Stromal cell of bone marrow (primary cell): ENCODE measurements at places on chromosomes 3 and 15.

DNA sequence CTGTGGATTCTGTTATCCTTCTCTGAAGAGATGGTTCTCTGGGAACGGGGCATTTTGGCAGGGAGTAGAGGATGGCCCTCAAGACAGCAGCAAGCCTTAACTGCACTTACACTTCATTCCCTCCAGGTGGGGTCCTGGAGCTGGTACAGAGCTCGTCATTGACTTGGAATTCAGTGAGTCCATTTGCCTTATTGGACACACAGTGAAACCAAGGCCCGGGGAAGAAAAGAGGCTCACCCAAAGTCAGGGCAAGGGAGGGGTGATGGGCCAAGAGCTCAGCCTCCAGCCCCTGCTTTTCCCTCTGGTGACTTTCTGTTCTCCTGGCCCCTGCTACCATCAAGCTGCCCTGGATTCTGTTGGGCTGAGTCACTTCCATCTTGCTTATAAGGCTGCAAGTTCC is 125.6 kb downstream of the ETFA start:
- peak; percentile 44 for DNase-seq

DNA sequence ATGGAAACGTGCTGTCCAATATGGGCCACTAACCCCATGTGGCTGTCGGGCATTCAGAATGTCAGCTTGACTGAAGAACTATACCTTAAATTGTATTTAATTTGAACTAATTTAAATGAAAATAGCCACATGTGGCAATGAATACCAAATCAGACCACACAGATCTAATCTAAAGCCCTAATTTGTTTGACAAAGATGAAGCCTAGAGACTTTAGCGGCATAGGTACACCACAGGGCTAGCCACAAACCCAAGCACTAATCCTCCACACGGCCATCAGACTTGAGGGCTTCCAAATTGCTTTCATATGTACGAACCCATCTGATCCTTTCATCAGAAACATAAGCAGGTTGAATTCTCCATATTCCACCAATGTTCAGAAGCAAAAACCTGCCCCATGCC is 81.4 kb downstream of the SHQ1 start:
- no peak for DNase-seq

DNA sequence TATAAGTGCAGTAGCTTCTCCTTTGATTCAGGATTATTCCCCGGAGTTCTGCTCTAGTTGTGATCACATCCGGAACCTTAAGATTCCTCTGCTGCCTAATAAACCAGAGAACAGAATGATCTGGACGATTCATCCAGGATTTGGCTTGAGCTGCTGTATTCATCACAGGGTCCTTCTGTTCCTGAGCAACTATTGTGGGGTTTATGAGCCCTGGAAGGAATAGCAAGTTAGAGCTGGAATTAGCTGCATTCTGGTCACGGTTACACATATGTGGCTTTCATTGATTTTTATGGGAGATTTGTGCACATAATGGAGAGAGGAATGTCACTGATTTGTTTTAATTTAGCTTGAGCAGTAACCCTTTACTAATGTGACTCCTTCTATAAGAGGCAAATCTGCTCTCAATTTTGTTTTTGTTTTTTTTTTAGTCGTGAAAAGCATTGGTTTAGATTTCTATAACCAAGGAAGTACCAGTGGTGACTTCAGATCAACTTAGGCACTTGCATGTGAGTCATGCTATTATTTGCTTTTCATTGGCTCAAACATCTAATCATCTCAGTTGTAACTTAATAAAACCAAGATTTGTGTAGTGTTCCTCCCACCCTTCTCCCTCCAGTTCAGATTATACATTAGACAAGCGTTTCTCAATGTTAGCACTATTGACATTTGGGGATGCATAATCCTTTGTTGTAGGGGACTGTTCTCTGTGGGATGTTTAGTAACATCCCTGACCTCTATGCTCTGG is 148.5 kb downstream of the OTOL1 start:
- DNase-seq, result no peak

DNA sequence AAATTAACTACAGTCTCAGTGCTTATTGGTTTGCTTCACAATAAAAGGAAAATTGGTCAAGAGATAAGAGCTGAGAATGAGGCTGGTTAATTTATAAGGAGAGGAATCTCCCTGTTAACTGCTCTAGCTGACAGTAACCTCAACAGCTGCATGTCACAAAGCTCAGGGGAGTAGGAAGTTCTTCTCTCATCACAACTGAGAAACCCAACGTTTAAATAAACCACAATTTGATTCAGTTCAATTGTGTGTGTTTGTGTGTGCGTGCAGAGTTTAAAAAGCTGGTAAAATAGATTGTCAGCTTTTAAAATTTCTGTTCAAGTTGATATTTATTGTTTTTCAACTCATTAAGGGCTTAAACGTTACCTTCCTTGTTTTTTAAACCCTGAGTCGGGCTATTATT is 3.5 kb upstream of the TGFBR2 start:
- no peak for DNase-seq

DNA sequence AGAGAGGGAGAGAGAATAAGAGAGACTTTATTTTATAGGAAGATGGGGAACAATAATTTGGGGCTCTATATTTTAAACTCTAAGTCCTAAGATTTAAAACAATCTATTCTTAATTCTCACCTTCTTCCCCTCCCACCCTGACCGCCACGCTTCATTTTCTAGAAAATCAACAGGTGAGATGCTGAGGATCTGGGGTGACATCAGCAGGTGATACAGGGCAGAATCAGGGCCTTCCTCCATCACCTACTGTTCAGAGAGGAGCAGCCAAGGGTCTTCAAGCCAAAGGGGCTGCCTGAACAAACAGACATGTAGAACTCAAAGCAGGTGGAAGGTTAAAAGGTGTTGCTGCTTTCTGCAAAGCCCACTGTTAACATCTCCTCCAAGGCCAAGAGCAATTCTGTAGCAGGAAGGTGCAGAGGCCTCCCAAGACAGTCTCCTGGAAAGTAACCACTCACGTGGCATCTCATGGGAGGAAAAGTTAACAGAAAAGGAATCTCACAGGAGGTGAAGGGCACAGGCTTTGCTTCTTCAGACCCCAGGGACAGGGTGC is 183.6 kb upstream of the TLE3 start:
- no peak for DNase-seq

DNA sequence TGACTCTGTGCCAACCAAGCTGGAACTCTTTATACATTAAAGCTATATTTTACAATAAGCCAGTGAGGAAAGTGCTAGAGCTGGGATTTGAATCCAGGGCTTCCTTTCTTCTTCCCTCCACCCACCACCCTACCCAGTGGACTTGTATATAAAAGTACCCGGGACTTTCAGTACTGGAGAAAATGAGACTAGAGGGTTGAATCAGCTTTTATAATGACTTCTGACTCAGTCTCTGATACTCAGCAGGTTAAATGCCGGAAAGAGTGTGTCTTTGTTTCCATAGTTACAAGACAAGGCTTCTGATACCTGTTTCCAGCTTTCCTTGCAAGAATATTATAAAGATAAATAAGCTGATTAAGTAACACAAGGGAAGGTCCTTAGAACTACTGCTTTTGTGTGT is 80.9 kb downstream of the FRMD4B start:
- no peak for DNase-seq

DNA sequence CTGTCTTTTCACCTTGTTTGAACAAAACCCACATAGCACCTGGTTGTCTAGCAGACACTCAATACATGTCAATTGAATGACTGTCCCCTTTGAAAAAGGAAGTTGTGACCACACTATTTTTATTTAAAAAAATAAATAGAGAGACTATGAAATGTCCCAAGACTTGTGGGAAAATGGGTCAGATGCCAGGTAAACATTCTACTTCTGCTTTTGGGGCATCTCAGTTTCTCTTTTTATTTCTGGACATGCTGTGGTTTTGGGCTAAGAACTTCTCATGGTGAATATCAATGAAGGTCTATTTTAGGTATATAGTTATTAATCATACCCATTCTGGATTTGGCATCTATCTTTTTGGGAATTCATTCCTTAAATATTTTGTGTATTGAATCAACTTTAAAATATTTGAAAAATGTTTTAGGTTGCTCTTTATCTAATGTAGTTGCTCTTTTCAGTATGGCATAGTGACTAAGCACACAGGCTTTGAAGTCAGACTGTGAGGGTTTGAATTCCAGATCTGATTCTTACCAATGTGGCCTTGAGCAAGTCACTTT is 4.4 kb downstream of the TMEM45A start:
- DNase-seq, result no peak

- DNase-seq, result no peak
Observed at GRCh38 chr15:35060591-35060990, 24.5 kb downstream of the NANOGP8 start.

GRCh38 chr3:67739851-67740250 is 85.4 kb upstream of the SUCLG2 start:
- no peak for DNase-seq

DNA sequence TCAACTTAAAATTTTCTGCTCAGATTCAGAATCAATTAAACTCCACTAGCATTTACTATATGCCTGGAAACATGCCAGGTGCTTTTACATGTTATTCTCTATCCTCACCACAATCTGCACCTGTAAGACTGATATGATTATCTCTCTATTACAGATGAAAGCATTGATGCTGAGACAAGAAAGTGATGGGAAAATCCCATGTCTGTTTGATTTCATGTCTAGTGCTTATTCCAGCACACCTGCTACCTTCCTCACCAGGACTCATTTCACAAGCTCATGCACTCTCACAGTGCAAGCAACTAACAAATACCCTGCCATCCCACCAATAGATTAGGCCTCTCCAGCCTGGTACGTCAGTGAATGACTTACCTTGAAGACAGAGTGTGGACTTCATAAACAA is 25.0 kb upstream of the BCL6 start:
- no peak for DNase-seq

GRCh38 chr3:119352034-119352609 is 57.9 kb downstream of the ARHGAP31 start:
- DNase-seq, result no peak

DNA sequence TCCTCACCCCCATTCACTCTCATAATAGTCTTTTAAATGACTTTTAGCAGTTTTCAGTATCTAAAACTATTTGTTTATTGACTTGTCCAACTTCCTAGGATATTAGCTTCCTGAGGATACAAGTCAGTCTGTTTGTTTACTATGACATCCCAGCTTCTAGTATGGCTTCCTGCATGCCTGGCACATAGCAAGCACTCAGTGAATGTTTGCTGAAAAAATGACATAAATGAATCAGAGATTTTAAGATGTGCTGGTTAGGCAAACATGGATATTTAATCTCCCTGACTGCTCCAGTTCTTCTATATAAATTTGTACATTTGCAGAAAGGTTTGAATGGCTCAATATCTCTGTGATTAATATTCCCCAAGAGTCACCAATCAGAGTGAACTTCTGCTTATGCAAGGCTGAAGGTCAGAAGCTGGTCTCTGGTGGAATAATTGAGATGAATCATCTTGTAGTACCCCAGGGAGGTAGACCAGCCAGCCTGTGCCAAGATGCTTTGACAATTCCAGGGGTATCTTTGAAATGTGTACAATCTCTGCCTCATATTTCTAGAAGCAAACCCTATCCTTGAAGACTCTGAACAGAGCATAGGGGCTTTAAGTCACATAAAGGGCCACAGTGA is 219.0 kb upstream of the LMCD1 start:
- DNase-seq, result no peak

- no peak for DNase-seq
Observed at GRCh38 chr15:64981812-64982431, 7.8 kb downstream of the SPG21 start.

- no peak for DNase-seq
Observed at GRCh38 chr3:189071446-189071845, 100.3 kb upstream of the TPRG1 start.

- DNase-seq, result peak; percentile 48
Observed at GRCh38 chr15:57306161-57306943, 70.0 kb upstream of the CGNL1 start.

GRCh38 chr15:98717942-98718341 is 69.6 kb downstream of the IGF1R start:
- DNase-seq, result no peak

- DNase-seq, result no peak
Observed at GRCh38 chr15:81751256-81751655, 294.6 kb downstream of the MEX3B start.

- DNase-seq, result no peak
Observed at GRCh38 chr3:131004603-131005002, 22.0 kb downstream of the ASTE1 start.

GRCh38 chr3:182516597-182517336 is 276.5 kb upstream of the ATP11B start:
- DNase-seq, result no peak

GRCh38 chr3:44128057-44128775 is 113.5 kb upstream of the TOPAZ1 start:
- DNase-seq, result no peak

DNA sequence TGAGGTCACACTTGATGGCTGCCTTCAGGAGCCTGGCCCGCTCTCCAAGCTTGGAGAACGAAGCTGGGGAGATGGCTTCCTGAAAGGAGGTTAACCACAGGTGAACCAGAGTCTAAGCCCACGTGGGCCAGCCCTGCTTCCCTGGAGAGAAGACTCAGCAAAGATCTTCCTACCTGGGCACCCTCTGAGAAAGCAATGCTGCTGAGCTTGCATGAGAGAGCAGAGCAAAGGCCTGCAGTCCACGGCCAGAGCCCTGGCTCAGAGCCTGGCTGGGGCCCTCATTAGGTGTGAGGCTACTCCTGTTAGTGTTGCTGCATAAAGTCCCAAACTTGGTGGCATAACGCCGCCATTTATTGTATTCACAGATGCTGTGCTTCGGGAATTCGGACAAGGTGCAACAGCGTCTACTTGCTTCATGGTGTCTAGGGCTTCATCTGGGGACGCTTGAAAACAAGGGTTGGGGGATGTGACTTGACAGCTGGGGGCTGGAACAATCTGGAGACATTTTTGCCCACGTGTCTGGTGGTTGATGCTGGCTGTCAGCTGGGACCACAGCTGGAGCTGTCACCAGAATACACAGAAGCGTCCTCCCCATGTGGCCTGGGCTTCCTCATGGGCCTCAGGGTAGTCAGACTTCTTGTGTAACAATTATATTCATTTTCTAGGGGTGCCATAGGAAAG is 87.9 kb upstream of the MEF2A start:
- DNase-seq, result no peak

DNA sequence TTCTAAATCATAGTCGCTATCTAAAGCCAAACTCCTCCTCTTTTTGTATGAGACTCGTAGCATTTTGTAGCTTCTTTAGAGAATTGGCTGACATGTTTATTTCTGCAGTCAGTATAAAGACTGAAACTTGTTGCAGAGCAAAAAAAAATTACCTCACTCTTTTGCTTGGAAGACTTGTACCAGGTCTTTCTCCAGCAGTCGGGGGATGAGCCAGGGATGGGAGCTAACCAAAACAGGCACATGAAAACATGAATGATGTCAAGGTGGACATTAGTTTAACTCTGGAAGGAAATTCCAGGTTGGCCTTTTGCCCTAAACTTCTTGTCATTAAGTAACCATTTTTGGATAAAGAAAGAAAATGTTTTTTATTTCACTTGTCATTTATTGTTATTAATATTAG is 47.0 kb upstream of the SCAANT1 start:
- no peak for DNase-seq

DNA sequence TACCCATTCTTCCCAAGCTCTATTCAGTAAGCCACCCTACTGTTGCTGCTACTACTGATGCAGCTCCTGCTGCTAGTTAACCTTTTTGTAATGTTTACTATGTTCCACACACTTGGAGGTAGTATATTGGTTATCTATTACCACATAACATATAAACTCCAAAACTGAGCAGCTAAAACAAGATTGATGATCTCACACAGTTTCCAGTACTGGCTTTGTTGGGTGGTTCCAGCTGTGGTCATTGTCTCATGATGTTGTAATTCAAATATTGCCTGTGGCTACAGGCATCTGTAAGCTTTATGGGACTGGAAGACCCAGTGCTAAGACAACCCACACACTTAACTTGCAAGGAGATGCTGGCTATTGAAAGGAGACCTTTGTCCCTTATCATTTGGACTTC is 556.2 kb upstream of the SUCLG2 start:
- no peak for DNase-seq

GRCh38 chr3:187013159-187013716 is 82.9 kb downstream of the ST6GAL1 start:
- DNase-seq, result no peak
